IPS DF 6.9 (cell line): ENCODE measurements at places on chromosomes 5 and 9.
A peak's percentile ranks its signal among the peaks of the same experiment; 100 is the strongest.

DNA sequence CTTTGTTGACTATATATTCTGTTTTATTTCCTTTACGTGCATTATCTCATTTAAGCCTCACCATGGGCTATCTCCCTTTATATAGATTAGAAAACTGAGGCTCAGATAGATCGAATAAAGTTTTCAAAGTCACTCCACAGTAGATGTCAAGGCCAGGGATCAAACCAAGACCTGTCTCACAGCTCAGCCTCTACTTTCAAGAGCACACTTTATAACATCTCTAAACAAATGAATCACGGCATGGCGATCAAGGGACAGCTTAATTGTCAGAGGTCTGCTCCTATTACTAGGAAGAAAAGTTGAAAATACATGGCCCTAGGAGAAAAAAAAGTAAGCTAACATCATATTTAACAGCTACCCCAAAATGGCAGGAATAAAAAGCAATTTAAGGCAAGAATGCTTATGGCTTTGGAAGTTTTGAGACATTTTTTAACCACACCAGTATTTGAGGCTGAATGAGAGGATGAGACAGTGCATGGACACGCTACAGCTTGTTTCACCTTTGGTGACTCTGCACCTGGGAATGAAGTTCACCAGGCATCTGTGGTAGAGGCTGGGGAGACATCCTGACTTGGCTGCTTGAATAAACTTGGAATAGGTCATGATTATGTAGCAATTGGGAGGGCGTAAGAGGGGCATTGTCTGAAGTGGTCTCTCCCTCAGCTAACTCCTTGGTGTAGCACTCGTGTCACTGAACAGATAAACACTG lies 486.8 kb upstream of the WWC1 start:
- H3K27me3 ChIP-seq, result no peaks in the 10 kb centered on the region
- DNase-seq, result no peak
- H3K27ac ChIP-seq, result no peak overlapping the region
- H3K4me3 ChIP-seq, result no peak overlapping the region
- H3K4me1 ChIP-seq, result peaks cover 1% of the 10 kb centered on the region; the same call in 1 of the 2 replicates
- no peaks in the 10 kb centered on the region; the same call in 1 of the 2 replicates for H3K36me3 ChIP-seq

- no peak overlapping the region for H3K27ac ChIP-seq
- DNase-seq, result no peak
- H3K27me3 ChIP-seq, result no peaks in the 10 kb centered on the region
- H3K4me1 ChIP-seq, result no peaks in the 10 kb centered on the region
- no peaks in the 10 kb centered on the region for H3K36me3 ChIP-seq
These were observed 431.6 kb downstream of the ICE1 start for GRCh38 chr5:5854087-5854486.

DNA sequence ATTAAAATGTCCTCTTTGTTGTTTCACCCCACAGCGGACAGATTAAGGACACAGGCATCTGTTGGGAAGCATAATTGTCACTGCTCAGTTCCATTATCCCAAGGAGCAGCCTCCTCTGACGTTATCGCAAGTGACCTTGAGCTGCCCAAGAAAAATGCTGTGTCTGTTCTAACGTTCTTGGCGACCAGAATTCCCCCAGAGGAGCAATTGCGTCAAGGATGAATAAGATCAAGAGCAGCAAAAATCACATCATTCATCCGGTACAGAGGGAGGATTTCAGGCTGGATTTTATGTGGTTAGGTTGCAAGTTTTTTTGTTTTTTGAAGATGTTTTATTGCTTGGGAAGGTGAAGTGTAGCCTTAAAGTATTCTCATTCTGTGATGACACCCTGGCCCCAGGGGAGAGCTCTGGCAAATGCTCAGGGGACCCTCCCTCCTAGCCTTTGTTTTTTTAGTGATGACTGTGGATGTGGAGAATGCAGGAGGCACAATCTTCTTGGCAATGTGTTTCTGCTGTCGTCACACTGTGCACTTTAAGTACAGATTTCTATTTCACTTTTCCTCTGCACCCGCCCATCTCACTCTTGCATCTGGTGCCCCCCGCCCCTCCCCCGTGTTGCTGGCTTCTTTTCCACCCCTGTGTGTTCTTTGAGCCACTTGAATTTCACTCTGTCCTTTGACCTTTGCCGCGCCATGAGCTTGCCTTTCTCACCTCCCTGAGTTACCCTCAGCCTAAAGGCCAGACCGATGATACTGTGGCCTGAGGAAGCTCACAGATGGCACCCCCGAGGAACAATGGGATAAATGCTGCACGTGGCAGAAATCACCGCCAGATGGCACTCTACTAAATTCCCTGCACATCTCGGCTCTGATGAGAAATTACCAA lies 308.5 kb downstream of the RAB3C start:
- H3K4me1 ChIP-seq, result peaks cover 2% of the 10 kb centered on the region; the same call in 1 of the 2 replicates
- no peaks in the 10 kb centered on the region for H3K36me3 ChIP-seq
- H3K27ac ChIP-seq, result no peak overlapping the region
- H3K4me3 ChIP-seq, result no peak overlapping the region
- peak; percentile 71 for DNase-seq
- no peaks in the 10 kb centered on the region for H3K27me3 ChIP-seq

DNA sequence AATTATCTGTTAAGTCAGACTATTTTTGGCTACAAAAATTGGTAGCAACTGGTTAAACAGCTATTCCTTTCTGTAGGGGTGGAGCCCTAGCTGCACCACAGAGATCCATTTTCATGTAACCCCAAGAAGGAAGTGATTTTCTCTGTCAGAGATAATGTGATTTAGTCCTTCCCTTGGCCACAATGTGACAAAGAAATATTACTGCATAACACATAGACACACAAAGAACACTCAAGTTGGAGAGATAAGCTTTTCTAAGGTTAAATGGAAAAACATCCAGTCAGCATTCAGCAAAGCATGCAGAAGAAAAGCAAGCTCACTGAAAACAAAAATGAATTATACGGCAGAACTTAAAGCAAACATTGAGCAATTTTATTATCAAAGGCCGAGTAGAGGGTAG lies 227.8 kb upstream of the CDH9 start:
- H3K4me3 ChIP-seq, result no peak overlapping the region
- no peaks in the 10 kb centered on the region for H3K36me3 ChIP-seq
- no peaks in the 10 kb centered on the region for H3K27me3 ChIP-seq
- H3K4me1 ChIP-seq, result no peaks in the 10 kb centered on the region
- H3K27ac ChIP-seq, result no peak overlapping the region
- no peak for DNase-seq

- DNase-seq, result no peak
- H3K27me3 ChIP-seq, result no peaks in the 10 kb centered on the region
- peaks cover 6% of the 10 kb centered on the region for H3K4me1 ChIP-seq
- no peak overlapping the region for H3K27ac ChIP-seq
- H3K4me3 ChIP-seq, result no peak overlapping the region
These were observed 13.9 kb downstream of the ENC1 start for GRCh38 chr5:74626386-74627222.

DNA sequence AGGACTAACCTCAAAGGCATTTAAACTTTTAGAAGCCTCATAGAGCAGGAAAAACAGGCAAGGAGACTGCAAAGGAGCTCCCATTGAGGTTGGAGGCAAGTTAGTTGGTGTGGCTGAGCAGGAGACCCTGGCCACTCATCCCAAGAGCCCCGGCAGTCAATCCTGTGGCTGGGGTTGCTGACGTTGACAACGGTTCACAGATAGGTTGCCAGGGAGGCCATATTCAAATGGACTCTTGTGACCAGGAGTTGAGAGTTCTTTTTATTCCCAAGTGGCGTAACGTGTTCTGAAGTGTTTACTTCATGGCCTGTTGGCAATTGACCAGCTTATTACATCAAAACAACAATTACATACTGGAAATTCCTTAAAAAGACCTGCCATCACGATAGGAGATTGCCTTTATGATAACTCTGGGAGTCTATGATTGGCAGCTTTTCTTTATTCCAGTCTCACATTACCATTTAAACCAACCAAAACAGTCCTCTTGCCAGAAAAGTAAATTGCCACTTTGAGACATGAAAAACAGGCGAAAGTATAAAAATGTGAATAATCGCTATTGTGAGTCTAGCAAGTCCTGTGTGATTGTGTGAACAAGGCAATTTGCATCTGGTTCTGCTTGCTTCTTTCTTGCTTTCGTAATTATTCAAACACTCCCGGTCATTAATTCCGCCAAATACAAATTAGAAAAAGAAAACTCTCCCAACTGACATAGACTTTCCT lies 394.9 kb downstream of the MED10 start:
- H3K27ac ChIP-seq, result no peak overlapping the region
- H3K4me1 ChIP-seq, result 0 out of 2 replicates have a peak, but pooled peaks cover 5% of the 10 kb centered on the region
- DNase-seq, result no peak
- H3K36me3 ChIP-seq, result no peaks in the 10 kb centered on the region
- H3K4me3 ChIP-seq, result no peak overlapping the region

DNA sequence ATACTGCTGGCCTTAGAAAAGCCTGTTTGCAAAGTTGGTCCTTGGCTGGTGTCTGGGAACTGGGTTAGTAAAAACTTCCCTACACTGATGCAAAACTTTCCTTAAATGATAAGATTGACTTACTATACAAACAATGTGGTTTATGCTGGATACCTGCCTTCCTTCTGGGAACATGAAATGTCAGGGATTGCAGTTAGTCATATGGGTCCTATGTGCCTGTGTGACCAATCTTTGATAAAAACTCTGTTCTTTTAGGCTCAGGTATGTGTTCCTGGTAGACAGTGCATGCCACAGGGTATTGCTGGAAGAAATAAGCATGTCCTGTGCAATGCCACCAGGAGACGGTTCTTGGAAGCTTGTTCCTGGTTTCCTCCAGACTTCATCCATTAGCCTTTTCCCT lies 173.3 kb downstream of the RMI1 start:
- peaks cover 15% of the 10 kb centered on the region for H3K27me3 ChIP-seq
- DNase-seq, result no peak
- peaks cover 1% of the 10 kb centered on the region; the same call in 1 of the 2 replicates for H3K4me1 ChIP-seq
- H3K4me3 ChIP-seq, result no peak overlapping the region
- no peaks in the 10 kb centered on the region for H3K36me3 ChIP-seq
- H3K27ac ChIP-seq, result no peak overlapping the region
